ENCODE measurements at places on chromosomes 7 and 10.

DNA sequence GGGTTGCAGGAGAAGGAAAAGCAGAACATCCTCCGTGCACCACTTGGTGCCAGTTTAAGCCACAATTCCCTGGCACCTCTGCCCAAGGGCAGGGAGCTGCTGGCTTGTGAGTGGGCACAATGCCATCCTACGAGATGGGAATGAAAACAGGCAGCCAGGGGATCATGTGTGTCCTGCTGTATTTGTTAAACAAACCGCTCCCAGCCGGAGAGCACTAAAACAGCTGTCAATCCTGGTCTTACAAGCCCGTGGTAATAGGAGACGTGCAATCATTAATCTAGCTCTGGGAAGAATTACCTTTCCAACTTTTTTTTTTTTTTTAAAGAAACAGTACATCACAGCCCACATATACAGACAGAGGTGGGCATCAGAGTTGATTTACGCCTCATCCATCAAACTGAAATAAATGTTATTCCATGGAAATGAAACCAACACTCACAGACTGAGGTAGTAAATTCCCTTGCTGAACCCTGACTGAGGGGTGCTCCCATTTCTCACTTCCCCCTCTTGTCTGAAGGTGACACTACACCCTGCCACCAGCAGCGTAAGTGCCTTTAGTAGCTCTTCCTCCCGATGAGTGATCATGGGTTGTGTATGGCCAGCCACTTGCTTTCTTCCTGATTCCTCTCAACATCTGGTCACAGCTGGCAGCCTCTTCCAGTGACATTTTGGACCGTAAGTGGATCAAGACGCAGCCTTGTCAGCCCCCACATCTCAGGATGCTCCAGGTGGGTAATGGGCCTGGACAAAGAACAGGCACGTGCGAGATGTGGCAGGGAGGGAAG lies 143.8 kb downstream of the TEX36 start:
- peak; percentile 87 for DNase-seq

GRCh38 chr7:29177963-29178600 lies 16.5 kb upstream of the CHN2 start:
- peak; percentile 32 for DNase-seq

GRCh38 chr7:70574970-70575799 lies 556.8 kb upstream of the GALNT17 start:
- no peak for DNase-seq

DNA sequence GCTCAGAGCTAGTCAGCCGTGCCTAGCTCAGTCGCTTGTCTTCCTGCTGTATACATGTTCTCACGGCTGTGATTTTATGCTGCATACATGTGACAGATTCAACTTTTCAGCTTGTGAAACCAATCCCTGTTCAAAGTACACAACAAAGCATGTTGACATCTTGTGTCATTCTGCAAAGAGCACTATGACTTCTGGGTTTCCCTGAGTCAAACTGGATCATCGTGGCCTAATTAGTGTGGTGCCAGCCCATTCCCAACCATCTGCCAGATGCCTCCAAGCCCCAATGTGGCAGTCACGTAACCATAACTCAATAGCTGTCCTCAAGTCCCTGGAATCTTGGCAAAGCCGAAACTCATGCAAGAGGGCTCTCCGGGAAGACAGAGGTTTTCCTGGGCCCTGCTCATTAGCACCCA lies 144.8 kb downstream of the MYOF start:
- no peak for DNase-seq

GRCh38 chr7:65390588-65390987 lies 16.9 kb downstream of the ZNF92 start:
- no peak for DNase-seq

DNA sequence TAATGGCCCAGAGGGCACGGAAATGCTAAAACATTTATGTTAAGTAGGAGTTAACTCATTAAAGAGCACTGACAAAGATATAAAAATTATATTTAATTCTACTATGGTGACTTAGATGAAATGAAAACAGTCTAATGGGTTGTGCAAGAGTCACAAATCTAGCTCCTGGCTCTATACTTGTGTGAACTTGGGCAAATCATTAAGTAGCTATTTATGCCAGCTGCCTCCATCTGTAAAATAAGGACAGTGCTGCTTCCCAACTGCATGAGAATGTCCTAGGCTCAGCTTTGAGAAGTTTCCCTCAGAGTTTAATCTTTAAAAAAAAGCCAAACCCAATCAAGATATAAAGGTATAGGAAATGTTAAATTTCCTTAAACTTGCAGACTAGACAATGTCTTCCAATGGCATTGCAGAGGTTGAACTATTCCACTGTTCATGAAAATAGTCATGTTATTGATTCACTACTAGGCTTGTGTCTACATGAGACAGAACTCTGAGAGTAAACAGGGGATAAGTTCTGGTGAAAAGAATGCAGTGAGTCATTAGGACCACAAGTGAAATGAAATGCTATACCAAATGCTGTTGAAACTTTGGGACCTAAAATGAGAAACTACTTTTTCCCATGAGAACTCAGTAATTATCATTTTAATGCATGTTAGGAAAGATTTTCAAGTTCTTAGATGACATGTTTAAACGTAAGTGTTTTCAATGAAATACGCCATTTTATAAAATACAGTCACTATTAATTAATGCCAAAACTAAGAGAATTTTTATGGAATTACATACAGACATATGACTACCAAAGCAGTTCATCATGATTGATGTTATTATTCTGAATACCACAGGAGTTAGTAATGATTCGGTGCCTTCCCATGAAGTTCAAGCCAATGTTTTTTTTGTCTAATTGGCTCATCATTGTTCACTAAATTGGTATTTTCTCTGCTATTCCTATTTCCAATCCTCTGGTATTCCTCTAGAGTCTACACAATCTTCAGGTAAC lies 84.2 kb downstream of the CDK6 start:
- DNase-seq, result no peak

DNA sequence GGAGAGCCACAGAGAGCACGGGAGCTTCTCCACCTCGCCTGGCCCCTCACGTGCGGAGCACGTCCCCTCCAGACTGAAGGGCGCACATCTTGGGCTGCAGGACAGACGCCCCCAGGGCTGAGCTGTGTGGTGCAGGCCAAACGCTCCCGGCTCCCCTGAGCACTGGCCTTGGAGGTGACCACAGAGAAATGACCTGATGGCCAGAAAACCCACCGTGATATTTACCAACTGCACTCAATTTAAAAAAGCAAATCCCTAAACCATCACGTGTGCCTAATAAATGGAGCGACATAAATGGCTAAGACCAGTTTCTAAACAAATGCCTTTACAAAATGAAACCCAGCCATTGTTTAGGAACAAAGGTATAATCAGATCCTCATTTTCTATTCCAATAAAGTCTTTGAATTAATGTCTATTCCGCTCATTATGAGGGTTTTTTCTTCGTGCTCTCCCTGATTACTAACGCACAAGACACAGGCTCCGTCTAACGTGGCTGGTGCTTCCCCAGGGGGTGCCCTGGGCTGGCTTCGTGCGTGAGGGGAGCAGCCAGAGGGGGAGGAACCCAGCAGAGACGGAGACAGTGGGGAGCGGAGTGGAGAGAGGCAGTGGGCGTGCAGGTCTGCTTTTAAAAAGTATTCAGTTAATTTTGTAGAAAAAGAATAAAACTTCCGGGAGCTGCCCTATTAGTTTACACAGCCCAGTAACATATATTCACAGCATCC lies 190.3 kb downstream of the DNAJB6 start:
- DNase-seq, result no peak

DNA sequence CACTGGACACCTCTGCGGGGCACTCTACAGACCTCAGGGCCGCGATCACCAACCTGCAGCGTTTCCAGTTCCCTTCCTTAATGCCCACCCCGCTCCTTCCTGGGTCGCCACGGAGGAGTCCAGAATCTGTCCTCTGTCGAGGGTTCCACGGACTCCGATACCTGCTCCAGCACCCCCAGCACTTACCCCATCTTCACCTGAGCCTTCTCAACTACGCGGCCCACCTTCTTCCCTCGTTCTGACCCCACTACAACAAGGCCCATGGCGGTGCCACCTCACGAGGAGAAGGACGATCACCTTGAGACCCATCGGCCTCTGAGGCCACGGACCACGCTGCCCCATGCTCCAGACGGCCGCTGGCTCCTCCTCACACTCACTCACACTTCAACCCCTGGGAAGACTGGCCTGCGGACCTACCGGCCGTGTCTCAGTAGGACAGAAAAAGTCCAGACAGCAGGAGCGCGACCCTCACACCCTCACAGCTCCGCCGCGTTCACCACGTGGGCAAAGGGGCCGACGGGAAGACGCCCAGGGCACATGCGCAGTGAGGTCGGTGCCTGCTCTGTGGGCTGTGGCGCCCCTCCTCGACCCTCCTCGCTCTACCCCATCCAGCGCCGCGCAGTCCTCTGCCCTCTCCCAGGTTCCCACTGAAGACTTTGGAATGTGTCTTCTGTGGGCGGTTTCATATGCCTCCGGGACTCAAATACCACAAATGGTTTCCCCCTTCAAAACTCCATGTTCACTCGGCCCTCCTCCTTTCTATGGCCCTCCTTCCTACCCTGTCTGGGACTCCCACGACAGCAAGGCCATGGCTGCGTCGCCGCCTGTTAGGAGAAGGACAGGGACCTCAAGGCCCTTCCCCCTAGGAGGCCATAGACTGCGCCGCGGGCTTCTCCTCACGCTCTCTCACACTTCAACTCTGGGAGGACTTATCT lies 193.9 kb upstream of the PHF14 start:
- no peak for DNase-seq

DNA sequence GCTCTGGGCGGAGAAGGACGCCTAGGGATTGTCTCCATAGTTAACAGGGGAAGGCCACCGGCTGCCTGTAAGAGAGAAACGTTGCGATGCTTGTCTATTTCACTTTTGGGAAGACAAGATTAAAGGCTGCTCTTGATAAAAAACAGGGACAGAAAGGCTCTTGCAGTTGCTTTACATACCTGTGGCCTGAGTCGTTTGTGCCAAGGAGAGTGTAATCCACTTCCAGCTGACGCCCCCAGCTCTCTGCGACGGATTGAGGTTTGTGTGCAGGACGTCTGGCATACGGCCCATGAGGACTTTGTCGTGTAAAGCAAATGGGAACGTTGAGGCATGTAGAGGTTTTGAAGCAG lies 1.1 kb downstream of the MAP3K8 start:
- DNase-seq, result peak; percentile 53

GRCh38 chr10:65620404-65621048 lies 1305.3 kb upstream of the LRRTM3 start:
- DNase-seq, result no peak

GRCh38 chr10:49594594-49594993 lies 15.5 kb upstream of the SLC18A3 start:
- DNase-seq, result peak; percentile 39

- DNase-seq, result no peak
Observed at GRCh38 chr10:97456034-97456685, 10.2 kb downstream of the ZDHHC16 start.

DNA sequence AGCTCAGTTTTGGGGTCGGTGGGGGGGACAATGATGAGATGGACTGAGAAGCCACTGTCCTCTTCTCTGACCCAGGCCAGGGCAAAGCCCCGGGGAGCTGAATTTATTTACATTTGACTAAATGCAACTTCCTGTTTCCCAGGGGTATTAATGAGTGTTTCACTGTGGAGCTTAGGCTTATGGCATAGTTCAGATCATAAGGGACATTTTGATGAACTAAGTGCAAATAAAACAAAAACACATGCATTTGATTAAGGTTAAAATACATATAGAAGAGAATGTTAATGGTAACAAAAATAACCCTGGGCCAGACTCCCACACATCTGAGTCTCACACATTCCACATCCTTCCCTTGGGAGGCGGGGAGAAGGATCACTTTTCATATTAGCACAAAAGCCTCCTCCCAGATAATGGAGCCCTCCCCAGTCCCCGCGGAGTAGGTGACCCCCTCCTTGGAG lies 320.6 kb downstream of the FRMD4A start:
- no peak for DNase-seq

DNA sequence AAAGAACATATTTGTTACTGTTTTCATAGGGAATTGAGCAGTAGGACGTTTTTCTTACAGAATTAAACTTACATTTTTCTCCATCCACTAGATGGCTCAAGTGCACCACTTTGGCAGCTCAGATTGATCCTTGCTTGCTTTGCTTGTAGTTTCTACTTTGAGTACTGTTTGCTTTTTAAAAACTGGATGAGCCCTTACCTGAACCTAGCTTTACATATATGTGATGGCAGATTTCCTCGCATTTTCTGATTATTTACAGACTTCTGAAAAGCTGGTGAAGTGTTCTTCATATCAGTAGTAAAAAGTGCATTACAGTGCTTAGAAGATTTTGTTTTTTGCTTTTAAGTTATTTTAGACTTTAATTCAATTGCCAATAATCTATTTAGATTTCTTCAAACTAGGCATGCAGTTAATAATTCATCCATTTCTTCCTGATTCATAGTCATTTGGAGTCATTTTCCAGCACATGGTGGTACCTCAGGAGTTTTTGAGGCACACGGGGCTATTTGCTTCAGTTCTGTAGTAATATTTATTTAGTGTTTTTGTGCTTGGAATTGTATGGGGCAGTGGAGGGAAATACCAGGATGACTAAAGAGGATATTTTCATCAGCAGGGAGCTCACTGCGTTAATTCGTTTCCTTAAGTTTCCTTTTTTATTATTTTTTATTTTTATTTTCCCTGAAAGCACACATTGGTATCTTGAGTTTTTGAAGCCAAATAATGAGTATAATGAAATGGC lies 57.3 kb downstream of the MAPK8 start:
- peak; percentile 33 for DNase-seq
